ENCODE measurements at places on chromosomes 11 and 22. TPM values are rescaled to one million over a fixed set of nuclear protein-coding genes. Genes with fewer than 3 reads are reported as not detected.

The DNHD1 gene
- 6.7 TPM for total RNA-seq

The CARS1 gene
- 95.8 TPM for total RNA-seq

The SNX19 gene
- total RNA-seq, result 122 TPM

The APOBEC3A gene
- total RNA-seq, result not detected

The MED17 gene
- total RNA-seq, result 23.4 TPM

The NXPE4 gene
- not detected for total RNA-seq

The OR10A5 gene
- not detected for total RNA-seq

The HEPN1 gene
- total RNA-seq, result not detected

The TRIM6 gene
- 5.3 TPM for total RNA-seq

The C22orf42 gene
- not detected for total RNA-seq

The RFPL2 gene
- not detected for total RNA-seq

The TESMIN gene
- total RNA-seq, result not detected

The KCNQ1 gene
- total RNA-seq, result not detected

The KIRREL3 gene
- total RNA-seq, result 0.45 TPM

The NEFH gene
- 0.54 TPM for total RNA-seq

The SORL1 gene
- total RNA-seq, result 1.4 TPM

The KCNJ5 gene
- total RNA-seq, result not detected

The ART1 gene
- total RNA-seq, result not detected

The TRIM48 gene
- total RNA-seq, result not detected

The CAVIN3 gene
- 323 TPM for total RNA-seq

The MYO18B gene
- 0.08 TPM for total RNA-seq

The OR51B5 gene
- not detected for total RNA-seq

The CHRM4 gene
- not detected for total RNA-seq

The PANX3 gene
- not detected for total RNA-seq

The CEP57 gene
- total RNA-seq, result 68.1 TPM

The RAD9A gene
- 4.7 TPM for total RNA-seq

The PTPRCAP gene
- total RNA-seq, result 0.45 TPM

The VPS37C gene
- total RNA-seq, result 13.5 TPM

The GAB4 gene
- total RNA-seq, result not detected

The PLAAT3 gene
- total RNA-seq, result 9.0 TPM

The TSPAN32 gene
- 0.33 TPM for total RNA-seq

The MUC2 gene
- not detected for total RNA-seq

The OR51V1 gene
- not detected for total RNA-seq

The CATSPER1 gene
- total RNA-seq, result not detected

The GRAMD1B gene
- total RNA-seq, result 3.1 TPM

The TMPRSS13 gene
- not detected for total RNA-seq

The GRAP2 gene
- total RNA-seq, result not detected

The EIF4G2 gene
- 647 TPM for total RNA-seq

The MFNG gene
- 0.36 TPM for total RNA-seq

The SLC22A9 gene
- total RNA-seq, result not detected

The HBB gene
- not detected for total RNA-seq

The OMP gene
- total RNA-seq, result 1.1 TPM

The OR51B2 gene
- total RNA-seq, result not detected

The FREY1 gene
- 1.6 TPM for total RNA-seq

The CD3G gene
- total RNA-seq, result not detected

The WBP2NL gene
- total RNA-seq, result 1.6 TPM

The MRGPRF gene
- total RNA-seq, result 41.8 TPM

The DDI1 gene
- not detected for total RNA-seq

The MOGAT2 gene
- total RNA-seq, result not detected

The PRODH gene
- total RNA-seq, result not detected

The CELSR1 gene
- total RNA-seq, result 4.3 TPM

The LRRC10B gene
- total RNA-seq, result 0.27 TPM

The POU2AF2 gene
- total RNA-seq, result not detected

The SAA4 gene
- 0.27 TPM for total RNA-seq

The OR52H1 gene
- 0.81 TPM for total RNA-seq

All from fibroblast of the aortic adventitia (primary cell).